Omental fat pad (tissue), 4 donors: ENCODE measurements at places on chromosomes 1 and 21. TPM values are rescaled to one million over a fixed set of nuclear protein-coding genes. Genes with fewer than 3 reads are reported as not detected.

- DNase-seq: peak; percentile 32
These were observed 166.9 kb downstream of the IER5 start for GRCh38 chr1:181255270-181255929.

KLF17 gene
- 0.24 TPM for total RNA-seq

MTR gene
- total RNA-seq: 34.5 TPM

- no peak for DNase-seq
These were observed 20.1 kb downstream of the OSBPL9 start for GRCh38 chr1:51636764-51637522.

DNA sequence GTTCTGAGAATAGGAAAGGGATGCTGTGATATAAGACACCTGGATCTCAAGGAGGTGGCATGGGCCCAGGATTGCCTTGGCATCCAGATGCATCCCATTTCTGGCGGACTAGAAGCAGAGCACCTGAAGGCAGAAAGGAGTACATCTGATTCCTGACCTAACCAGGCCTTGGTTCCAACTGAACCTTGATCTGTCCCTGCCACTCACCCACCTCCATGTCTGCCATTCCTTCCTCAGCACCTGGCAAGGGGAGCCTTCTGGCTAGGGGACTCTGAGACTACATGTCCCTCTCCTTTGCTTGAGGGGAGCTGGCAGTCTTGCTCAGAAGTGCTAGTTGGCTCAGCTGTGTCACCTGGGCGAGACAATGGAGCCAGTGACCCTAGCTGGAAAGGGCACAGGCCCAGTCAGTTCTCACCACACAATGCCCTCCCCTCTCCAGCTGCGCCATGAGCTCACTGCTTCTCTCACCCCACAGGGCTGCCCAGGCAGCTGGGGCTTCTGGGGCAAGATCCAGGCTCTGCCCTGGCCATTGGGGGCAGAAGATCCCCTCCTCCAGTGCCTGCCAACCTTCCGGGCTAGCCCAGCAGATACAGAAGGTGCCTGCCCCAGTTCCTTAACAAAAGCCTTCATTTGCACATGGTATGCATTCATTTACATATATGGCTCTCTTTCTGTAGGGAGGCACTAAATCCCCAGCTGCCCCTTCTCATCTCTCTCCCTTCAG is 2.9 kb downstream of the IGSF8 start:
- no peak for DNase-seq

DNA sequence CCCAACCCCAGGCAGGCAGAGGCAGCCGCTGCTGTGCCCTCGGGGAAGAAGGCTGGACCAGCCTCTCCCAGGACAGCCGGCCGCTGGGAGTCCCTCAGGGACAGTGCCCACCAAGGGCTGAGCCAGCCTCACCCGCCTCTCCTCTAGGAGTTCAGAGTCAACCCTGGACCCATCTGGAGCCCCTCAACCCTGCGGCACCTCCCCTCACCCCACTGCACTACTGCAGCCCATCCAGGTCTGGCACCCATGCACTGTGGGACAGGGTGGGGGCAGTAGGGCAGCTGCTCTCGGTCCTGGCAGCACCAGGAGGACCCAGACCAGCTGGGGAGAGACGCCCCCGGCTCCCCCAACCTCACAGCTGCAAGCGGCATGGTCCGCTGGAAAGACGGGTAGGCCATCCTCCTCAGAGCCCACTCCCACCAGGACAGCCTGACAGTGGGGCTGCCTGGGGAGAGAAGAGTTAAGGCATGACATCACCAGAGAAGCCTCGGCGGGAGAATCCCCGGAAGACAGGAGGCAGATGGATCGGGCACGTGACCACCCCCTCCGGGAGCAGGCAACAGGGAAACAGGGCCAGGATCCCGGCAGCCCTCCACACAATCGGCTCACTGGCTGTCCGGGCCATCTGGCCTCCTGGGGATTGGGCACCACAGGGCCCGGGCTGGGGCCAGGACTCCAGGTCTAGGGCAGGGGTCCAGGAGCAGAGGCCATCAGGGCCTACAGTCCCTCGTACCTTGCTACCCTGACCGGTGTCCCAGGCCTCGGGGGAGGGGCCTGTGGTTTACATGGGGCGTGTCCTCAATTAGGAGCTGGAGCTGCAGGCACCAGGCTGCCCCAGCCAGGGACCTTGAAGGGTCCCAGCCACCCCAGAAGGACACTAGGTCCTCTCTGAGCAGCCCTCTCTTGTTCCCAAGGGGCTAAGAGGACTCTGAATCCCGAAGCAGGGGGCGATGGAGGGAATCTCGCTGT is 3.1 kb downstream of the ACAP3 start:
- DNase-seq: peak; percentile 55

DNA sequence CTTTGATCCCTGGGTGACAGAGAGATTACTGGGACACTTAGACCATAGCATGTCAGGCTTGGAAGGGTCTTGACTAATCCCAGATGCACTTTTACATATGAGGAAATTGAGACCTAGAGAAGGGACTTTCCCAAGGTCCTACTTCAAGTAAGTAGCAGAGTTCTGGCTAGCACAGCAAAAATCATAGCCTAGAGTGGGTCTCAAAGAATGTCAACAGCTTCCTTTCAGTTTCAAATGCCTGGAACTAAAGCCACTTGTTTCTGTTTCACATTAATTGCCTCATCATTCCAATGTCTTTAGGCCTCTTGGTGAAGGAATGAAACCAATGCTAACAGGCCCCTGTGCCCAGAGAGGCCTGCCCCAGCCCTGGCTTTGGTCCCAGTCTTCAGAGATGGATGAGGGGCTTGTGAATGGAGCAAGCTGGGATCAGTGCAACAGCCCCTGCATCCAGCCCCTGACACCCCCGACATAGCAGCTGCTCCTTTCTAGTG is 26.6 kb downstream of the ATF3 start:
- no peak for DNase-seq

GRCh38 chr1:184078564-184079249 is 27.2 kb downstream of the TSEN15 start:
- no peak for DNase-seq

GRCh38 chr21:41835711-41836154 is 43.4 kb downstream of the PRDM15 start:
- no peak for DNase-seq

CORT gene
- total RNA-seq: not detected

ACOT7 gene
- total RNA-seq: 7.7 TPM

DNA sequence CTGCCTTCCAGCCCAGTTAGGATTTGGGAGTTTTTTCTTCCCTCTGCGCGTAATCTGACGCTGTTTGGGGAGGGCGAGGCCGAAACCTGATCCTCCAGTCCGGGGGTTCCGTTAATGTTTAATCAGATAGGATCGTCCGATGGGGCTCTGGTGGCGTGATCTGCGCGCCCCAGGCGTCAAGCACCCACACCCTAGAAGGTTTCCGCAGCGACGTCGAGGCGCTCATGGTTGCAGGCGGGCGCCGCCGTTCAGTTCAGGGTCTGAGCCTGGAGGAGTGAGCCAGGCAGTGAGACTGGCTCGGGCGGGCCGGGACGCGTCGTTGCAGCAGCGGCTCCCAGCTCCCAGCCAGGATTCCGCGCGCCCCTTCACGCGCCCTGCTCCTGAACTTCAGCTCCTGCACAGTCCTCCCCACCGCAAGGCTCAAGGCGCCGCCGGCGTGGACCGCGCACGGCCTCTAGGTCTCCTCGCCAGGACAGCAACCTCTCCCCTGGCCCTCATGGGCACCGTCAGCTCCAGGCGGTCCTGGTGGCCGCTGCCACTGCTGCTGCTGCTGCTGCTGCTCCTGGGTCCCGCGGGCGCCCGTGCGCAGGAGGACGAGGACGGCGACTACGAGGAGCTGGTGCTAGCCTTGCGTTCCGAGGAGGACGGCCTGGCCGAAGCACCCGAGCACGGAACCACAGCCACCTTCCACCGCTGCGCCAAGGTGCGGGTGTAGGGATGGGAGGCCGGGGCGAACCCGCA is at the start of gene PCSK9:
TSS of gene PCSK9 (plus strand) at position 207 of the 741 bp plus-strand sequence. CDS start at position 497, 290 bp downstream.
- no peak for DNase-seq

DNA sequence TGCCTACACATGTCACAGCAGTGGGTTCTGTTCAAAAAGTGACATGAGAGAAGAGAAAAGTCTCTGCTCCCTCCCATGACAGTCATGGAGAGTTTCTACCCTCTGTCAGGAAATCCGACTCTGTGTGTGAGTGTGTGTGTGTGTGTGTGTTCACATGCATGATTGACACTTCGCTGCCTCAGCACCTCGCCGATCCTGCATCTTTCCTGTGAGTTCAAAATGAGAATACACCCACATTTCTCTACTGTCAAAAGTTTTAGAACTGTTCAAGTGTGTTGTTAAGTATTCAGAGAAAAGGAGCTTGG is 46.2 kb upstream of the COX20 start:
- no peak for DNase-seq

DNA sequence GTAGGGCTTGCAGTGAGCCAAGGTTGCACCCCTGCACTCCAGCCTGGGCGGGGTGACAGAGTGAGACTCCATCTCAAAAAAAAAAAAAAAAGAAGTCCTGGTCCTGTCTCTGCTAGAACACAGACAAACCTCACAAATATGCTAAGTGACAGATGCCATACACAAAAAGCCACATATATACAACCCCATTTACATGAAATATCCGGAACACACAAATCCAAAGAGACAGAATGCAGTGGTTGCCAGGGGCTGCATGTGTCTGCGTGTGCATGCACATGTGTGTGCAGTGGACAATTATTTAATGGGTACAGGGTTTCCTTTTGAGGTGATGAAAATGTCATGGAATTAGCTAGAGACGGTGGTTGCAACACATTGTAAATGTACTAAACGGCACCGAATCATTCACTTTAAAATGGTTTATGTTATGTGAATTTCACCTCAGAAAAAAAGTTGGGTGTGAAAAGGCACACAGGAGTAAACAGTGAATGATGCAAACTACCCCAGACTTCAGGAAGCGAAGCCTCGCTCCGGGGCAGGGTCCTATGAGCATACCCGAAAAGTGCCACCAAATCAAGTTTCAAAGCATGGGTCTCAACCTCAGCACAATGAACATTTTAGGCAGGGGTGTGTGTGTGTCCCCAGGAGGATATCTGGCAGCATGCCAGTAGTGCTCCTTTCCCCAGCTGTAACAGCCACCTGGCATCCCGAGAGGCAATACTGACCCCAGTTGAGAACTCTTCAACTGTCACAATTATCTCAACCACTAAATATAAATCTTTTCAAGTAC is 48.3 kb downstream of the GNB1 start:
- no peak for DNase-seq

DNA sequence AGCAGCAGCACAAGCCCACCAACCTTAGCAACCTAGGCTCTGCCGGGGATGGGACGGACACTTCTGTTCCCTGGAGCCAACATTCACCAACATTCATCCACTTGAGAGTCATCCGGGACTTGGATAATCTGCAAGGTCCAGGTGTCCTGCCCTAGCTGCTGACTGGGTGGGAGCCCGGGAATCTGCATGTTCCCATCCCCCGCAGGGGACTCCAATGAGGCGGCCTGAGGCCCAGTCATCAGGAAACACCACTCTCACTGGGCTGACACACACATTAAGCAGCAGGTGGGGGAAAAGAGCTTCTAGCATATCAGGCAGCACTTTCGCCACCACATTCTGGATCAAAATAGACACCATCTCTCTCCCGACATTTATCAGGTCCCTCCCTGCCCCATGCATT is 38.4 kb upstream of the CCSAP start:
- no peak for DNase-seq

DNA sequence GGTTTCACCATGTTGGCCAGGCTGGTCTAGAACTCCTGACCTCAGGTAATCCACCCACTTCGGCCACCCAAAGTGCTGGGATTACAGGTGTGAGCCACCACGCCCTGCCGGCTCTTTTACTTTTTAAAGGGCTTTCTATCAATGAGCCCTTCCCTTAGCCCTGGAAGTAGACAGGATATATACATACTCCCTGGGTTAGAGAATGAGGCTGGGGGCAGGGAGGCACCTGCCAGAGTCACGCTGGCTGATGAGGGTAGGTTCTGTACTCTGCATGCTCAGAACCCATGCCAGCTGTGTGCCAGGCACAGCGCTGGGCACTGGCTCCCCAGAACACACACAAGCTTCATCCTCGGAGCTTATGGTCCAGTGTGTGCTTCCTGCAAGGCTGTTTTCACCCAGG is 113.6 kb upstream of the IPO9 start:
- DNase-seq: no peak
